ENCODE measurements at places on chromosomes 1 and 21. TPM values are rescaled to one million over a fixed set of nuclear protein-coding genes. Genes with fewer than 3 reads are reported as not detected.

Gene INTS7
- 9.5 TPM for total RNA-seq

Gene TPTE
- not detected for total RNA-seq

Gene AHCYL1
- 44.2 TPM for total RNA-seq

DNA sequence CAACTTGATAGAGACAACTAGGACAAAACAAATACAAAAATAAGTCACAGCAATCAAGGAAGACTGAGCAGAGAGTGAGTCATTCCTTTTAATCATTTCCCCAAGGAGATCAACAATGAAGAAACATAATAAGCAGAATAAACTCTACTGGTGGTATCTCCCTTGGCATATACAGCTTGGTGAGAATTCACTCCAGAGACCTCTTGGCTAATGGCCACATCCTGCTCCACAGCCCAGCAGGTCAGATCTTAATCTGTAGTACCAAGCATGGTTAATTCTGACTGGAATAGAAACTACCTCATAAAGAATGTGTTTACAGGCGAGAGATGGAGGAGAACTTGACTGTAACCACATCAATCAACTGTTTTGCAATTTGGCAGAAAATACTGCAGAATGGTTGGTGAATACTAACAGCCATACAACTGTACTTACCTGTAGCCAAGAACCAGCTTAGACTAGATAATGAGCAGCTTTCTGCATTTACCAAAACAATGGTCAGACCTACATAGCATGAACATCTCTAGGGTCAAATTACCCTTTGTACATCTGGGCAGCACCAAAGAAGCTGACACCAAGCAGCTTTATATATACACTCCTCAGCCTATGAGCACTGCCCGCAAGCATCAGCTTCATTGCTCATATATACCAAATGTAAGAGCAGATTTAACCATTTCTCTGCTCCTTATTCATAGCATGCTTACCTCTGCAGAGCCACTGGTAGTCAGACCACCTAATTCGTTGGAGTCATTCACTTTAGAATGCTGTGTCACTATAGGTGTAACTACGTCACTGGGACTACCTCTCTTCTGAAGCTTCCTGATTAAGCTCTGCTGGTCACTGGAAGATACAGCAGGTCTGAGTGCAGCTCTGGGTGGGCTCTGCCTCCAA, 51.0 kb downstream of the KIAA0319L start:
- peak; percentile 82 for DNase-seq

DNA sequence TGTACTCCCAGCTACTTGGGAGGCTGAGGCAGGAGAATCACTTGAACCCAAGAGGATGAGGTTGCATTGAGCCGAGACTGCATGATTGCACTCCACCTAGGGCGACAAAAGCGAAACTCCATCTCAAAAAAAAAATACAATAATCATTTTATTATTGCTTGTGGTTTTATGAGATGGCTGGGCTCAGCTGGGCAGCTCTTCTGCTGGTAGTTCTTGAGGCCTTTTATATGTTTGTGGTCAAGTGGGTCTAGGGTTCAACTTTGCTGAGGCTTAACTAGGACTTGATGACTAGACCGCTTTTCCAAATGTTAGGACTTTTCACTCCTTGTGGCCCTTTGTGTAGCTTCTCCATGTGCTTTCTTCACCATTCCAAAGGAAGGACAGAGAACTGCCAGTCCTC, 53.2 kb downstream of the SLC35F3 start:
- no peak for DNase-seq

GRCh38 chr21:41623945-41624344, 116.0 kb upstream of the TMPRSS2 start:
- DNase-seq: no peak
